Stimulated activated naive CD8-positive, alpha-beta T cell treated with anti-CD3 and anti-CD28 coated beads, Interleukin-15, amount 100 ng/mL, for 72 hours (primary cell): ENCODE measurements at places on chromosomes 4 and X.

DNA sequence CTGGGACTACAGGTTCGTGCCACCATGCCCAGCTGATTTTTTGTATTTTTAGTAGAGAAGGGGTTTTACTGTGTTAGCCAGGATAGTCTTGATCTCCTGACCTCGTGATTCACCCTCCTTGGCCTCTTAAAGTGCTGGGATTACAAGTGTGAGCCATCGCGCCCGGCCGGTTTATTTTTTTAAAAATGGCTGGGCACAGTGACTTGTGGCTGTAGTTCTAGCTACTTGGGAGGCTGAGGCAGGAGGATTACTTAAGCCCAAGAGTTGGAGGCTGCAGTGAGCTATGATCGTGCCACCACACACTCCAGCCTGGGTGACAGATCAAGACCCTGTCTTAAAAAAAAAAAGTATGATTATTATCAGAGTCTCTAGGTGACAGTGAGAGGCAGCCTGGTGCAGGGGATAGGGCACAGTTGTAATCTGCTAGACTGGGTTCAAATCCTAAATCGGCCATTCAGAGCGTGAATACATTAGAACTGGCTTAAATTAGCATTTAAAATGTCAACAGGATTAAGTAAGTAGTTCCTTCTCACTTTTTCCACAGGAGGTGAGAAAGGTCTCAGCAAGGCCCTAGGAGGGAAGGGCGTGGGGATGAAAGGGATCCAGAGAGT is 435 bp upstream of the MGST2 start:
- DNase-seq = no peak

DNA sequence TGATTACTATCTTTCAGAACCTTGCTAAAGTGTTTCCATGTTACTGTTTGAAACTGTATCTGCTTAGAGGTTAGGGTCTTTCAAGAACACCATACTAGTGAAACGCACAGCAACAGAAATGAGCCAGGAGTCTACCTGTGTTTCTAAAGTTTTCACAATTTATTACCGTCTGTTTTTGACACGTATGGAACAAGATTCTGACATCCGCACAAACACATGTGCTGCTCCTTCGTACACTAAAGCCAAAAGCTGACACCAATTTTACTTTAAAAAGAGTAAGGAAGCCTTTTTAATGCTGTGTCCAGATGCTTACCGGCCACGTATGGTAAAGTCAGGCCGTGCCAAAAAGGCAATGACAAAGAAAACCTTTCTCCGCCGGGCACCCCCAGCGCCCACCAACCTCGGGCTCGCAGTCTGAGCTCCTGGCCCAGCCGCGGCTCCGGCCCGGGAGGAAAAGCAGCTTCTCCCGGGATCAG is 532 bp downstream of the RPS4X start:
- no peak for DNase-seq

DNA sequence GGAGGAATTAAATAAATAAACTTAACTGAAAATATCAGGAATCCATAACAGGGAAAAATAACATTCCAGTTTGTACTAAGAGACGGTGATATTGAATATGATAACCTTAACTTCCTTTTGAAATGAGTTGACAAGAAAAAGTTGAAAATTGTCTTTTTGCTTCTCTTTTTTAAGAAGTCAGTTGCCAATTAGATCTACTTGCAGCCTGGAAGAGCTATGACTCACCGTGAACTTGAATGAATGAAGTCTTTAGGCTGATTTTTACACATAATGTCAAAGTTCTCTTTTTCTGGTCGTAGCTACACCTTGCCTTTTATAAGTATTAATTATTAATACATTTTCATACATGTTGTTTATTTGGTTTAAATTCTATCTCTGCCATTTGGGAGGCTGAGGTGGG is 94.4 kb upstream of the HPGD start:
- DNase-seq = no peak

GRCh38 chrX:45830343-45830742 is 629.7 kb upstream of the DIPK2B start:
- no peak for DNase-seq

GRCh38 chrX:154426916-154427770 is 1.3 kb upstream of the ATP6AP1 start:
- DNase-seq = no peak

GRCh38 chr4:124202099-124202498 is 510.4 kb downstream of the ANKRD50 start:
- DNase-seq = no peak

- no peak for DNase-seq
Observed at GRCh38 chr4:95304898-95305297, 243.9 kb downstream of the UNC5C start.

DNA sequence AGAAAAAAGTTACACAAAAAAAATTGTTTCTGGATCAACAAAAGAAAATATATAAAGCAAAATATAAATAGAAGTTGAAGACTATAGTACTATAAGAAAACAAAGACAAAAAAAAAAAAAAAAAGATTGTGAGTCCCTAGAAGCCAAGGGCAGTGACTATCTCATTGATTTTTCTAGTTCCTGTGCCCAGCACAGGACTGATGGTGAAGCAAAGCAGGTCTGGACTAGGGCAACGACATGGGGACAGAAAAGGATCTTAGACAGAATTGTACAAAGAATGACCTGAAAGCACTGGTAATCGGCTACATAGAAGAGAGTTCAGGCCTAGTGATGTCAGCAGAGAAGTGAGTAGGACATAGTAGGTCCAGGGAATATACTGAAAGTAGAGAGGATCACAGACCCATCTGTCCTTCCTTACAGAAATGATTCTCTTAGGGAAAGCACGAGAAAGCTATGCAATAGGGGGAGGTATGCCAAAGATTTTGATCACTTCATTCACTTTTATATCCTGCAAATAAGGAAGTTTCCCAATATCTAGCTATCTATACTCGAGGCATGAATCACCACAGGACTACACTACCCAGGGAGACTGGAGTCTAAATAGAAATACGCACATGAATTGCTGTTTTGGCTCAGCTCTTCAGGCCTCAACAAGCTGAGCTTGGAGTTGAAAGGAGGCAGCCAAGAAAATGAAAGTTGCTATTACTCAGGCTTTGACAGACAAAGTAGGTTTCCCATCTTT is 230.9 kb upstream of the GPC4 start:
- no peak for DNase-seq

GRCh38 chr4:111666826-111667360 is 478.4 kb upstream of the FAM241A start:
- DNase-seq = no peak

- DNase-seq = no peak
Observed at GRCh38 chr4:170400361-170400760, 310.6 kb upstream of the AADAT start.

- DNase-seq = no peak
Observed at GRCh38 chrX:46777971-46778810, 19.3 kb upstream of the SLC9A7 start.

DNA sequence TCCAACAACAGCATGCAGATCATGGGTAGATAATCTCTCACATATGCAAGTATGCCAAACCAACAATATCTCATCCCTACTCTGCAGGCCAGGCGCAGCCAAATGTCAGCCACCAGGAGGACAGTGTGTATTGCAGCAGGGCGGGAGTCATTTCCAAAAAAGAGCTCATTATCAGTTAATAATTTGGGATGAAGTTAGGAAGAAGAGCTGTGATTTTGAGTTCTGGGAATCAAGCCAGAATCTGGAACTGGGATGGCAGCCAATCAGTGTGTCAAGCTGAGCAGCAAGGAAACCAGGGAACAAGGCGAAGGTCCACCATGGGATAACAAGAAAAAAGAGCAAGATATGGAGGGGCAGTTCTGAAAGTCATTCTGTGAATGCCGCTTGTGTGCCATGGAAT is 88.2 kb upstream of the CAMK2D start:
- DNase-seq = no peak

- DNase-seq = no peak
Observed at GRCh38 chr4:76963131-76963750, 13.7 kb downstream of the SEPTIN11 start.

GRCh38 chrX:124033821-124034220 is 72.3 kb downstream of the STAG2 start:
- no peak for DNase-seq

DNA sequence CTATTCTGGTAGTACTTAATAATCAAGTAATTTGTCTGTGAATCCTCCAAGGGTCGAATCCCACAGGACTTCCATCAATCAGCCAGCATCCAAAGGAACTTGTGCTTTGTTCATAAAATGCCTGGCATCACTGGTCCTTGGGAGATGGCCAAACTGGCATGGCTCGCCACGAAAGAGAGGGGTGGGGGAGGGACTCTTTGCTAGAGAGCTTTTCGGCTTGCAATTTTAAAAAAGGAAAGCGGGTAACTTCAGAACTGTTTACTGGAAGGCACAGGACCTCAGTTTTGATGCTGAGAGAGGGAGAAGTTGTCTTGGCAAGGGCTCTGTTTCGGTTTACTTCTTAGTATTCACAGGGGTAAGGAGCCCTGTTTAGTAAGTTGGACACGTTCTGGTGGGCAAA is 79.4 kb upstream of the FHL1 start:
- no peak for DNase-seq

DNA sequence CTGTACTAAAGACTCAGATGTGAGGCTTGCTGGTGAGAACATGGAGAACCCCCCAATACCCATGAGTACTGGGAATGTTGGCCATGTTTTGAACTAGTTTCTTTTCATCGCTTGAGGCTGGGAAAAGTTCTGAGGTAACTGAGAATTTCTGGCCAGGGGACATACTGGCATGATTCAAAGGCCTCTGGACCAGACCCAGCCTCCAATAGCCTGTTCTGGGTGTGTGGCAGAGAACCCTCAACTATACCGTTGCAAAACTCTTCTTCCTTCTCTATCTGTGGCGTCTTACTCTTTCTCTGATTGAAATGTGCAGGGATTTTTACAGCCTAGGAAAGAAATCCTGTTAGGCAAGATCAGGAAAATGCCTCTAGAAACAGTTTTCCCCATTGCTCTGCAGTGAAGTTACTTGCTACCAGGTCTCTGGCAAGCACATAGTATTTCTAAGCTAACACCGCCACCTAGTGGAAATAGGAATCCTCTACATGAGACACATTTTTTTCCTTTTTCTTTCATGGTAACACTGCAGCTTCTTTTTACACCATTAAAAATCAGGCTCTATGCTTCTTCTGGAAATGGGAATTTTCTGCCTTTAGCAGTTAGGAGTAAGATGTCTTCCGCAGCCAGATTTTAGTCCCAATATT is 170.7 kb upstream of the ZCCHC13 start:
- DNase-seq = peak; percentile 12

DNA sequence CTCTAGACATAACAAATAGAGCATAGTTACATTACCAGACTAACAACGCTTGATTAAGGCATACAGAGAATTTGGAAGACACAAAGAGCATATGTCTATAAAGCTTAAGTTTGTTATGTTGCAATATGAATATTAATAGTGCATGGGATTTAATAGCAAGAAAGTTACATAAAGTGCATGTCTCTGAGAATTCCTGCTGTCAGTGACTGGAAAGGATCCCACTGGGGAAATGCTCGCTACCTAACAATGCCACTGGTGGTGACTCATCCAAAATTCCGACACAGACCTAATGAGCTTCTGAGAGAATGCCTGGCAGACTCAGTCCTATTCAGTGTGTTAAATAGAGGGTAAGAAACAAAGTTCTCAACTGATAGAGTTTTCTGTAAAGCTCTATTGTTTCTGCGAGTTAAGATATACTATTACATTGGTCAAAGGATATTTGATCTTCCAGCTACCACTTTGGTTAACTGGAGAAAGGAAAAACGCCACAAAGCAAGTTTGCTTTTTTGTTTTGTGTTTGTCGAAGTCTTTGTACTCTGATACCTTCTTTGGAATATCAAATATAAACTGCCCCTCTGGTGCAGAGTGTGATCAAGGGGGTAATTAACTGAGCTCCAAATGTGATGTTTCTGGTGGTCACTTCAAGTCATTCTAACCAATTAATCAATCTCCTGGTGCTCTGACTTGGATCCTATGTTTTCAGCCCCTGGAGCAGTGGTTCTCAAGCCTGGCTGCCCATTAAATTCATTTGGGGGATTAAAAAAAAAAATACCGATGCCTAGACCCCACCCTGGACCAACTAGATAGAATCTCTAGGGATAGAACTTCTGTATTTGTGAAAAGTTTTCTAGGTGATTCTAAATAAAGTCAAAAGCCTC is 107.9 kb downstream of the PALLD start:
- no peak for DNase-seq

GRCh38 chr4:8613421-8614364 is 21.1 kb downstream of the CPZ start:
- DNase-seq = no peak

GRCh38 chr4:53527326-53527725 is 64.0 kb downstream of the LNX1 start:
- DNase-seq = no peak

DNA sequence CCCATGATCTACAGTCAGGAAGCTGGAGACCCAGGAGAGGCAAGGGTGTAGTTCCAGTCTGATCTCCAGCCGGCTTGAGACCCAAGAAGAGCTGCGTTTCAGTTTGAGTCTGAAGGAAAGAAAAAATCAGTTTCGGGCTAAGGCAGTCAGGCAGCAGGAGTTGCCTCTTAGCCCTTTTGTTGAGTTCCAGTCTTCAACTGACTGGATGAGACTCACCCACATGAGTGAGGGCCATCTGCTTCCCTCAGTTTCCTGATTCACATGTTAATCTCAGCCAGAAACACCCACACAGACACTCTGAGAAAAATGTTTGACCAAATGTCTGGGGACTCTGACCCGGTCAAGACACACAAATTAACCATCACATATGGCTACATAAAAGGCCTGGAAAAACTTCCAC is 73.6 kb upstream of the ELOVL6 start:
- no peak for DNase-seq

DNA sequence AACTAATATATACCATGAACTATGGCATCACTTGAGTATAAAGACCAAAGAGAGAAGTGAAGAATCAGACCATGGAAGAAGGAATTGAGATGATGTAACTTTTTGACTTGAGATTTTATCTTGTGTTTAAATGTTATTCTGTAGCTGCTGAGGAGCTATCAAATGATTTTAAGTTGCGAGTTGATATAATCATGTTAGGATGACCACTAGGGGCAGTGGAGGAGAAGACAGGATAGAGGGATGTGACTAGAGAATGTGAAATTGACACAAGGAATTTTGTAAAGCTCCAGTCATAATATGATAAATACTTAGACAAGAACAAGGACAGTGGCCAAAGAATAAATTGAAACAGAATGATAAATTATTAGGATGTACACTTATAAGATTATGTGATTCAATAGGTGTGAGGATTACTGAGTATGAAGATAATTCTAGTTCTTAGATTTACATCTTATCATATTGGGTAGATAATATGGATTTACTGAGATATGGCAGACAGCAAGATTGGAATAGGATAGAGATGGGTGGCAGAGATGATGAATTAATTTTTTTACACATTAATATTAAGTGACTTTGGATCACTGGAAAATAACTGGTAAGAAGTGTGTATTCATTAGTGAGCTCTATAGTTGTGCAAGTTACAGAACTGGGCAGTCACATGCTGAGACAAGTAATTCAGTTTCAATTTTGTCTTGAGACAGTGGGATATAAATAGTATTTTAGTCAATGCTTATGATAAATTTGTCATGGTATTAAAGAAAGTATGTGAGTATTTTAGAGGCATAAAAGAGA is 816.0 kb upstream of the PCDH10 start:
- no peak for DNase-seq

DNA sequence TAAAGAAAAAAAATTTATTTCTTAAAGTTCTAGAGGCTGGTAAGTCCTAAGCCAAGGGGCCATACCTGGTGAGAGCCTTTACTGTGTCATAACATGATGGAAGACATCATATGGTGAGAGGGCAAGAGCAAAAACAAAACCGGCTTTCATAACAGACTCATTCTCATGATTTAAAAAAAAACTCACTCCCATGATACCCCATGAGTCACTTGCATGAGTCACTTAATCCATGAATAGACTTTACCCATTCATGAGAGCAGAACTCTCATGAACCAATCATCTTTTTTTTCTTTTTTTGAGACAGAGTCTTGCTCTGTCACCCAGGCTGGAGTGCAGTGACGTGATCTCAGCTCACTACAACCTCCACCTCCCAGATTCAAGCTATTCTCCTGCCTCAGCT is 369.7 kb upstream of the DIAPH2 start:
- DNase-seq = no peak
